ENCODE measurements at places on chromosomes 3 and 15.

GRCh38 chr3:24937228-24937627 lies 442.6 kb upstream of the THRB start:
- peak; percentile 23 for DNase-seq

GRCh38 chr15:65400760-65401610 lies 21.8 kb downstream of the IGDCC4 start:
- peak; percentile 78 for DNase-seq

DNA sequence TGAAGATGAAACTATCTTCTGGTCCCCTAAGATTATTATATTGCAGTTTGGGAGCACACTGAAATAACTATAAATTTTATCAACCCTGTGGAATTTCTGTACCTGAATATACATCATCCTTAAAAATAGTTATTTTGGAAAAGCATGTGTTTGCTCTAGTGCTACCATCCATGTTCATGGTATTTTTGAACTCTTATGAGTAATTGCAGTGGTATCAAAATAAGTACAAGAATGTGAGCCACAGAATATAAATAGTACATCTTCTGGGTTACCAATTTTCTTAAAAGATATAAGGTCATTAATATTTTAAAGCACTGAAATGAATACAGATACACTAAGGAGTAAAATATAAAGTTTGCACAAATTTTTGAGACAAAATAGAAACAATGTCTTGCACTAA lies 206.5 kb downstream of the CBLB start:
- DNase-seq, result no peak

- no peak for DNase-seq
These were observed 162.8 kb upstream of the NSMCE3 start for GRCh38 chr15:29432191-29433049.

- DNase-seq, result no peak
These were observed 10.7 kb downstream of the KNSTRN start for GRCh38 chr15:40392986-40393948.

DNA sequence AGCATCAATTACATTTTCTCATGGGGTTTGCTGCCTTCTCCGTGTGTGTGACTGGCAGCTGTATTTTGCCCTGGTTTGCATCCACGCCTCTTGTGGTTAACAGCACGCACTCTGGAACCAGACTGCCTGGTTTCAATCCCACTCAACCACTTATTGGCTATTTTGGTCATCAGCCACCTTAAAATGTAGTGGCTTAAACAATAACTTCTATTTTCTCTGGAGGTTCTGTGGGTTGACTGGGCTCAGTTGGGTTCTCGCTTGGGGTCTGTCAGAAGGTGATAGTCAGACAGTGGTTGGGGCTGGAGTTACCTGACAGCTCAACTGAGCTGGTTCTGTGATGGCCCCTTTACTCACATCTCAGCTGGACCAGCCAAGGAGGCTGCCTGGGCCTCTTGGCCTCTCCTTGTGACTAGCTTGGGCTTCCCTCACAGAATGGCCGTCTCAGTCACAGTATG lies 36.8 kb downstream of the EHD4 start:
- DNase-seq, result no peak

DNA sequence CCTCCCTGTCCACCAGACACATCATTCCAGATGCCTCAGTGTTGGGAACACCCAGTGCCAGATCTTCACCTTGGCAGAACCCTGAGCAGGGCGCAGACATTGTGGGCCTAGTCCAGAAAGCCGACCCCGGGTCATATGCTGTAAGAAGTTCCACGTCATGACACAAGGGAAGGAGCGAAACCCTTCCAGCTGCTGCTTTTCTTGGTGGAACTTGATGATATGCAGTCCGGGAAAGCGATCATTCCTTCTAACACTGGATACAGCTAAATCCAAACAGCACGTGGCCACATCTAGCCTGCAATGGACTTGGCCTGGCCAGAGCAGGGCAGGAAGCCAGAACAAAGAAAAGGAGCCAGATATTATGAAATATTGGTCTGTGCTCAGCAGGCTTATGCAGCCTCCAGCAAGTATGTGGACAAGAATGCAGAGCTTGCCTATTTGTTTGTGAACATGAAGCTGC lies 22.0 kb downstream of the GASK1A start:
- peak; percentile 96 for DNase-seq

- no peak for DNase-seq
These were observed 267.5 kb upstream of the NR2E3 start for GRCh38 chr15:71542836-71543235.

GRCh38 chr15:74502301-74502700 lies 38.7 kb upstream of the ARID3B start:
- DNase-seq, result no peak

DNA sequence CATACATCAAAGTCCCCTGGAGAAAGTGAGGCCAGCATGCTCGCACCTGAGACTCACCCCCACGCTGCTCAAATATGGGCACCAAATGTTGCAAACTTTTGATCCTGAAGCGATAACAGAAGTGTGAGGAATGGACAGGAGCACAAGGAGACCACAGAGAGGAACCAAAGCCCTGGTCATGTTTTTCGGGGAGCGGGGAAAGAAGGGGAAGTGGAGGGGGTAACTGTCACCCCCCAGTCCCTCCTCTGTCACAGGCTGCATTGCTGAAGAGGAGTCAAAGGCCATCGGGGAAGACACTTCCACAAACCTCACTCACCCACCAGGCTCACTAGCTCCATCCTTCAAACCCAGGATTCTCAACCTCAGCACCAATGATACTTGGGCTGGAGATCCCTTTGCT lies 182.4 kb downstream of the UACA start:
- no peak for DNase-seq

DNA sequence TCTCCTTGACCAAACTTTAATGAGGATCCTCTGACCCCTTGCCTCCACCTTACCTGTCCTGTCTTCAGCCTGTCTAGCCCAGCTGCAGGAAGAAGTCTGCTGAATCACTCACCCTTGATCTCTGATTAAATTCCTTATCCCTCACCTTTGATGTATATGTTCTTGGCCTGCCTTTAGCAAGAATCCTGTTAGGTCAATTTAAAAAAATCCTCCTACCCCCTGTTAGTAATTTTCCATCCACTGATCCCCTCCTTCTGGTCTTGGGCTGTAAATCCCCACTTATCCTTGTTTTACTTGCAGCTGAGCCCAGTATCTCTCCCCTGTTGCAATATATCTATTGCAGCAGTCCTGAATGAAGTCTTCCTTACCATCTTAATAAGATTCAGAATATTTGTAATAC lies 39.0 kb downstream of the MYH15 start:
- no peak for DNase-seq

- DNase-seq, result no peak
These were observed 10.6 kb downstream of the TMEM158 start for GRCh38 chr3:45215466-45215865.

GRCh38 chr3:48215876-48216275 lies 7.4 kb upstream of the CAMP start:
- DNase-seq, result no peak

DNA sequence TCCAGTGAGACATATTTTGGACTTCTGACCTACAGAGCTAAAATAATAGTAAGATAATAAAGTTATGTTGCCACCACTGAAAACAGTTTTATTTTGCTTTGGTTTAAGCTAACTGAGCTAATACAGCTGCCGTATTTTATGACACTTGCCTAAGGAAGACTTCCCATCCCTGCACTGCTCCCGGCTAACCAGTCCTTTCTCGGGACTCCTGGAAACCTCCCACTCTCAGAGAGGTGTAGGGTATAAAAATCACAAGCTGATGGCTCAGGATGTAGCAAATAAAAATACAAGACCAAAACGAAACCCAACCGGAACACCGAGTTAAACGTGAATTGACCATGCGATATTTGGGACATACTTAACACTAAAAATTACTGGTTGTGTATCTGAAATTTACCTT lies 448 bp upstream of the KBTBD12 start:
- no peak for DNase-seq

DNA sequence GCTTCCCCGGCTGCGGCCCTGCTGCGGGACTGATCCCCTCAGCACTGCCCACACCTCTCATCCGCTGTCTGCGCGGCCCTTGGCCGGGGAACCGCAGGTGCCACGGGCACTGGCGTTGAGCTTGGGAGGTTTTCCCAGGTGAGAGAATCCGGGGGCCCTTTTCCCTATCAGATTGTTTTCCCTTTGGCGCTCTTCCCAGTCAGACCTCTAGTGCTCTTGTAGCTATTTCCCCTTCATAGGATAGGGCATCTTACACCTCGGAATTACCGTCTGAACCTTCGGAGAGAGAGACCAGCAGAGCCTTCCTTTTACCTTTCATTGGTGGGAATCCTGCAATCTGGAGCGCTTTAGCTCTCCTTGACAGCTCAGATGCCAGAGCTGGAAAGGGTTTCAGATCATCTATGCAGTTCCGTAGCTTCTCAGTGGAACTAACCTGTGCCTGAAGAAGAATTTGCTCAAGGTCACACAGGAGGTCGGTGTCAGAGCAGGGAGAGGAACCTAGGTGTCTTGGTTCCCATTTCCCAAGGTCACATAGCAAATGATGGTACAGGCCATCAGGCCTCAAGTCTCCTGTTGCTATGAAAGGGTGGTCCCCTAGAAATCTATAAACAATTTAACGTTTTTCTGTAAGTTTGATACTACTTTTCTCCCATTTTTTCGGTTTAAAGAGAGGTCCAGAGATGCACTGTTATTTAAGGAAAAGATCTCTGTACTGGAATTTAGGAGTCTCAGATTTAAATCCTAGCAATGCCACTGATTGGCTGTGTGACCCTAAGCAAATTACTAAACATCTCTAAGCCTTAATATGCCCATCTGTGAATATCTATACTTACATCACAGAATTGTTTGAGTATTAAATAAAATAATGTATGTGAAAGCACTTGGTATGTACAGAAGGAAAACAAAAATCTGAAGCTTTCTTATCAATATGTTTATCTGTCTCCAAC lies 916 bp downstream of the IDH3A start:
- DNase-seq, result no peak

GRCh38 chr15:47616876-47617275 lies 100.4 kb upstream of the SEMA6D start:
- DNase-seq, result no peak

DNA sequence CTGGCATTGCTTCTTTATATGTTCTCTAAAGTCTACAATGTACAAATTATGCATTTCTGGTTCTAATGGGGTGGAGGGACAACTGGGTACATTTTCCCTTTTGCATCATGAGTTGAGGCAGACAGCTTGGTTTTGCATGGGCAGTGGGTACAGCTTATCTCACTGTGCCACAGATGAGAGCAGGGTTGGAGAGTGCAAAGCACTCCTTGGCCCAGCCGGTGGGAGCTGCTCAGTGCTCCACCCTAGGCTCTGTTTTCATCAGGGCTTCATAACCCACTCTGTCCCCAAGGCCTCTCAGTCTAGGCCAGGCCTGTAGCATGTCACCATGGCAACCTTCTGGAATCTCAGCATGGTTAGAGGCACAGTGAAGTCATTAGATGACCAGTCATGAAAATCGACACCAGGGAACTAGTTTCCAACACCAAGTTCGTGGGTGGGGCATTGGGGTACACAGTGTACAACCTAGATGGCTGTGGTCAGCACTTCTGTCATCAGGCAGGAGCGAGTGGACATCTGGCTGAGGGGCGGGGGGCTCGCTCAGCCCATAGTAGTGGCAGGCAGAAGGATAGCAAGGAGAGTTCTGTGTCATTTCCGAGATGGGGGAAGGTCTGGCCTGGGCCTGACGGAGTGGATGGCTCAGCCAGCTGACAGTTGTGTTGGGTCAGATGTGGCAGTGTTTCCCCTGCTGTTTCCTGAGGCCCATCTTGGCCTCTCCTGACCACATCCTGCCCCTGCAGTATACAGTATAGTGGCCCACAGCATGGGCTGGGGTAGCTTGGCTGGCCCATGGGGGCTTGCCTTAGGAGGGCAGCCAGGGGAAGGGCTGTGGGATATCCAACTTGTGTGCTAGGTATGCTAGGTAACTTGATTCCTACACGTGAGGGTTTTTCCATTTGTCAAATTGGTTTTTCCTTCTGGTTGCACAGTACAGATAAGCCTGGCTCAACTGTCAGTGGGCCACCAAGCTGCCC lies 75.7 kb upstream of the PRR23C start:
- no peak for DNase-seq

DNA sequence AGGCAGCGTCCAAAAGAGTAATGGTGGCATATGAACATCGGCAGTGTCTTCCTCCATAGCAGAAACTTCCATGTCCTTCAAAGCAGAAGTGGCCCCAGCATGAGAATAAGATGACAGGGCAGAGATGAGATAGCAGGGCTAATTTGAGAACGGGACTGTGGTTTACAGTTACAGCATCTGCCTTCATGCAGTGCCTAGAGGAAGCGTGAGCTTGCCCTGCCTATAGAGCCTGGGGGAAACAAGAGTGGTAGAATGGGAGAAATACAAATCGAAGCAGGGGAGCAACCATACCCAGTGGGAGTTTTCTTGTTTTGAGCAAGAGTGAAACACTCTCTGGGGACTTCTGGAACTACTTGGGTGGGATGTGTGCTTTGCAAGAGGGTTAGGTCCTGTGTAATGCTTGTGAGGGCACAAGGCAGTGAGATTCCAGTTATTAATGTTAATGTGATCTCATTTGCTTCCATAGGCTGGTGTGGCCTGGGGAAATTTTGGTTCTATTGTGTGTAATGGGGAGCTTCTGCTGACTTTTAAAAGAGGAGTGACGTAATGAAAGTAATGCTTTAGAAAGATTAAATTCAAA lies 616.9 kb downstream of the ZIC1 start:
- no peak for DNase-seq

DNA sequence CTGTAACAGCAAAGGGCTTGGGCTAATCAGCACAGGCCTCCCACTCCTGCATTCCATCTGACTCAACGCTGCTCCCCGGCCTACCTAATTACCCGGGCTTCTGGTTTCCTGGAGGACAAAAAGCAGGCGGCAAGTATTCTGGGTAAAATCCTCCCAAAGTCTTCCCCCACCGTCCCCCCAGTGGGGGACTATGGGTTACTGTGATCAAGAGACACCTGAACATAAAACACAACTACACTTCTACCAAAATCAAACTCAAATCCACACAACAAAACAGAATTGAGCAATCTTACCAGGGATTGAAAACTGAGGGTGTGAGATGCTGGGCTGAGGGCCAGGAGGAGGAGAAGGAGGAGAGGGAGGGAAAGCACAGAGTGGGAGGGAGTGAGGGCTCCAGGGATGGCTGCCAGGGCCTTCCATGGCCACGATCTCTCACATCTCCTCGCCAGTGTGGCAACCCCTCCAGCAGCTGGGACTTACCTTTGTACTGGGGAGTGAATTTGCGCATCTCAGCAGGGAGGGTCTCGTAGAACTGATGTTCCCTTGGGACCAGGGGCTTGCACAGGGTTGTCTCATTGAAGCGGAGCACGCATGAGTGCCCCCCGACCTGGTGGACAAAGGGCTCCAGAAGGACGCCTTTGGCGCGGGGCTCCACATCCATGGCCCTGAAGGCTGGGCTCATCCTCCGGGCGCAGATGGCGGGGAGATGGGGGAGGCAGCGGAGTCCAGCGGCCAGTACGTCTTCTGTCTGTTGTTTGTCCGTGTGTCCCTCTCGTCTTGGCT lies 9.1 kb upstream of the NCKIPSD start:
- DNase-seq, result no peak

DNA sequence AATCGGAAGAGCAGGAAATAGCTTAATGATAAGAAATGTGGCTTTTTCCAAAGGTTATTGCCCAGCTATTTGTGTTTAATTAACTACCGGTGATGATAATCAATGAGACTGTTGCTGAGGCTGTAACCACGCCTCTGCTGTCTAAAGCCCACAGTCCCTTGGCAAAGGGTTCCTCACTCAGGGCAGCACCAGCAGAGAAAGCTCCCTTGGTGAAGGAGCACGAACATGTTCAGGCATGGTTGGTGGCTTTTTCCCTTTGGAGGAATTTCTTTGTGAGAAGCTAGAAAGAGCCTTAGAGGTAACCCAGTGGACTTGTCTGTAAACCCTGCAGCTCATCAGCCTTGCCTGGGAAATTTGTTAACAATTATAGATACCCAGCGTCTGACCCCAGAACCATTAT lies 7.5 kb upstream of the ST6GAL1 start:
- DNase-seq, result no peak

- peak; percentile 18 for DNase-seq
These were observed 3.7 kb downstream of the SETMAR start for GRCh38 chr3:4306860-4307259.

All from hindlimb muscle (tissue), 1 donor.